NCI-H1092 treated with DMSO at 0.1 percent for 48 hours (cell line): ENCODE measurements at places on chromosomes 6 and 20.

- no peak for DNase-seq
Measured at GRCh38 chr6:47426524-47427302, 50.9 kb upstream of the CD2AP start.

DNA sequence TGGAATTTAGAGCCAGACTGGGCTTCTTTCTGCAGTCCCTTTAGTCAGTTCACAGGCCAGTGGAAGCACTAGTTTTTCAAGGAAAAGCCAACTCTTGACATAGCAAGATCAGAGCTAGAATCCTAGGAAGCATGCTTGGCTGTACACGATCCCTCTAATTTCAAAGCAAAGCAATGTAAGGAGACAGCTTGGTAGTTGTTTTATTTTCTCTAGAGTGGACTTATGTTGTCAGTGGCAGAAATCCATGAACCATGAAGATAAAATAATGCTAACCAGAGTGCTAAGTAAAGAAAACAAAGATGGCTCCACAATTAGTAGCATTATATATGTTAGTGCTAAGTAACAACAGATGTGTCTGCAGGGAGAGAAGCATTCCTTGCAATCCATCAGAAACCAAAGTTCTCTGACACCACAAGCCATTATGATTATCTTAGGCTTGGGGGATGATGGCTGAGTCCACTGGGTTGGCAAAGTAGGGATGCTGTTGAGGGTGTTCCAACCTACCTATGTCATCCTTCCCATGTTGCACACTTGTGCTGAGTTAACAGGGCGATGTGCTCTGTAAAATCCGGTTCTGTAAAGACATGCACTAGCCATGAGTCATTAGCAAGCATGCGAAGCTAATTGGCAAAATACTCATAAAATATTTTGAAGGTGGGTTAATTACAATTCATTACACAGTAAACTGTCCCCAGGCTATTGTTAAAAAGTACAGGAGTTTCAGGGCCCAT is 115.2 kb downstream of the BMP2 start:
- DNase-seq = no peak

- DNase-seq = no peak
Measured at GRCh38 chr6:111970426-111970825, 83.5 kb upstream of the CCN6 start.

GRCh38 chr6:141203902-141204575 is 928.7 kb upstream of the GJE1 start:
- DNase-seq = no peak

GRCh38 chr6:3356056-3356823 is 97.5 kb downstream of the PSMG4 start:
- peak; percentile 29 for DNase-seq

DNA sequence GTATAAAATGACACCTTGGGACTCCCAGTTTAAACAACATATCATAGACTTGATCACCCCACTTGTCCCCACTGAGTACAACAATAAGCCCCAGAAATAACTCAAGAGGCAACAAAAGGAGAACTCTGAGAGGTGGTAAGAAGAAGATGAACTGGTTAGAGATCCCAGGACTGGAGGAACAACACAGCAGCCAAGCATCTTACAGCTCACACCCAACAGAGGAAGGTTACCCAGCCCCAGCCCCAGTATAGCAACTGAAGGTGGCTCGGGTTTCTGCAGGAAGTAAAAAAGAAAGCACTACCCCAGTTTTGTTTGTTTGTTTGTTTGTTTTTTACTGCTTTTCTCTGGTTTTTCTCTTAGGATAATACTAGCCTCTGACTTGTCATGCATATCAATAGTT is 17.1 kb upstream of the TGM6 start:
- no peak for DNase-seq

DNA sequence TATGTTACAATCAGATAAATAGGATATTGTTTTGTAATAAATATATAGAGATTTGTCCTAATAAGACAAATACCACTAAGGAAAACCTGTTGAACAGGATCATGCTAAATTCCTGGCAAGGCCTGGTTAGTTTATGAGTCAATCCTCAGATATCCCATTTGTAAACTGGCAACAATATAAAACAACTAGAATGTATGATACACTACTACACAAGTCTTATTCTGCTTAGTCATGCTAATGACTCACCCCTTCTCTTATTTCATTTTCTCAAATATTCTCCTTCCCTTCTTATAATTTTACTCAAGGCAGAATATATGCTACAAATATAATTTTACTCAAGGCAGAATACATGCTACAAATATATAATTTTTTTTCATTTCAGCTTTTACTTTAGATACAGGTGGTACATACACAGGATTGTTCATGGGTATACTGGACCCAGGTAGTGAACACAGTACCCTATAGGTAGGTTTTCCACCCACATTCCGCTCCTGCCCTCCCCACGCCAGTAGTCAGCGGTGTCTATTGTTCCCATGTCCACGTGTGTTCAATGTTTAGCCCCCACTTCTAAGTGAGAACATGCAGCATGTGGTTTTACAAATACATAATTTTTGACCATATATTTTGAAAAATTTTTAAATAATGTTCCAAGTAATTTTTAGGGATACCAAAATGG is 6.3 kb downstream of the OSER1 start:
- no peak for DNase-seq

DNA sequence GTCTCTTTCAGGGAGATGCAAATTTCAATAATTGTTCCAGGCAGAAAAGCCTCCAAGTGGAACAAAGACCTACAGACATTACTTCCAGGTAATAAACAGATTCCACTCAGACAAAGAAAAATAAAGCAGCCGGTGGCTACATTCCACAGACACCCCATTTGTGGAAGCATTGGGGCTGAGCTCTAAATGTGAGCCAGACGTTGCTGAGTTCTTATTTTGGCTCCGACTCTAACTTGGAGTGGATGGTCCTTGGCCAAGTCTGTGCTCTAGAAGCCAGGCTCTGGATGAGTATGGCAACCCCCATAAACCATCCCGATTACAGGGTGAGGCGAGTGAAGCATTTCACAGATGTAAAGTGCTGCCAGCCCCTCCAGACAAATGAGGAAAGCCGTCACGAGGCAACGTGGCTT is 6.6 kb downstream of the TRAM2 start:
- DNase-seq = peak; percentile 2

GRCh38 chr20:32378461-32378860 is 20.3 kb downstream of the ASXL1 start:
- no peak for DNase-seq

- DNase-seq = no peak
Measured at GRCh38 chr6:108946695-108947094, 98.5 kb downstream of the ARMC2 start.

- DNase-seq = no peak
Measured at GRCh38 chr6:149896491-149896890, 1.4 kb downstream of the RAET1E start.

- DNase-seq = peak; percentile 66
Measured at GRCh38 chr6:118283766-118284165, 264.3 kb upstream of the PLN start.

- DNase-seq = no peak
Measured at GRCh38 chr6:144477856-144478255, 192.7 kb downstream of the UTRN start.

DNA sequence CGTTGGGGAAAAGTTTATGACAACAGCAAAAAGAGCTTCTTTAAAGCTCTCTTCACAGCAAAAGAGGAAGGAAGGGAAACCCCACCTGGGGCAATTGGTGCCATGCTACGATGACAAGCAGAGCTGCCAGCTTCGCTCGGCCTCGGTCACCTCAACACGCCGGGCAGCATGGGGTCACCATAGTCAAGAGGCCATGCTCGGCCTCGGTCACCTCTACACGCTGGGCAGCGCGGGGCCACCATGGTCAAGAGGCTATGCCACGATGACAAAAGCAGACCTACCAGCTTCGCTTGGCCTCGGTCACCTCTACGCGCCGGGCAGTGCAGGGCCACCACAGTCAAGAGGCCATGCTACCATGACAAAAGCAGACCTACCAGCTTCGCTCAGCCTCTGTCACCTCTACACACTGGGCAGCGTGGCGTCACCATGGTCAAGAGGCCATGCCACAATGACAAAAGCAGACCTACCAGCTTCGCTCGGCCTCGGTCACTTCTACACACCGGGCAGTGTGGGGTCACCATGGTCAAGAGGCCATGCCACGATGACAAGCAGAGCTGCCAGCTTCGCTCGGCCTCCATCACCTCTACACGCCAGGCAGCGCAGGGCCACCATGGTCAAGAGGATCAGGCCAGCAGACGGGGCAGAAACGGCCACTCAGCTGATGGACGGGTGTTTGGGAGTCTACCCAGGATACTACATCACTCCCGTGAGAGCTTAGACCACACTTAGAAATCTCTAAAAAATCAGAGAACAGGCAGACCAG is 12.1 kb downstream of the APMAP start:
- no peak for DNase-seq

- no peak for DNase-seq
Measured at GRCh38 chr6:40962241-40962640, 76.8 kb downstream of the UNC5CL start.

DNA sequence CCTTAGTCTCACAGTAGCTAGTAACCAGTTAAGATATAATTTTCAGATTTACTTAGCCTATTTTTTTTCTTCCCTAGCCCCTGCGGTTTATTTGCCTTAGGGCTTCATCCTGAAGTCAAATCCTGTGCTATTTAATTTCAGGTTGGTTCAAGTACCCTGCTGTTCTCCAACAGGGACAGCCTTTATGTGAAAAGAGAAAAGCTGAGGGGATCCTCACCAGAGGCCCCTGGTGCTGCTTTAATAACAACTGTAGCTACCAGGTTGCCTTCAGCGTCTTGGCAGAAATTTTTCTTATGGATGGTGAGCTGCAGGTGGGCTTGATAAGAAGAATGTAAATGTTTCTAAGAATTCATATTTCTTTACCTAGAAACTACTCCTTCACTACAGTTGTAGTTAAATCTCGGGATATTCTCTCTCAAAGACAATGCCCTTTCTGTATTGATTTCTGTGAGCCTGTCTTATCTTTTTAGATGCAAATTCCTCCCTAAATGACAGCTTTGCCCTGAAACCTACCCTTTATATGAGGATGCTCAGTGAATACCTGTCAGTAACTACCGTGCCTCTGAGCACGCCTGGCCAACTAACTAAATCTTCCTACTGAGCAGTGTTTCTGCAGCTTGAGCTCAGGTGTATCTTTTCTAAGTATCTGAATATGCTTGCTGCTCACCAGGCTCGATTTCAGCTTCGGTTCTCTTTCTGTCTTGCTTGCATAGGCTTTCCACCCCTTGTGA is 320.5 kb downstream of the MMUT start:
- no peak for DNase-seq

DNA sequence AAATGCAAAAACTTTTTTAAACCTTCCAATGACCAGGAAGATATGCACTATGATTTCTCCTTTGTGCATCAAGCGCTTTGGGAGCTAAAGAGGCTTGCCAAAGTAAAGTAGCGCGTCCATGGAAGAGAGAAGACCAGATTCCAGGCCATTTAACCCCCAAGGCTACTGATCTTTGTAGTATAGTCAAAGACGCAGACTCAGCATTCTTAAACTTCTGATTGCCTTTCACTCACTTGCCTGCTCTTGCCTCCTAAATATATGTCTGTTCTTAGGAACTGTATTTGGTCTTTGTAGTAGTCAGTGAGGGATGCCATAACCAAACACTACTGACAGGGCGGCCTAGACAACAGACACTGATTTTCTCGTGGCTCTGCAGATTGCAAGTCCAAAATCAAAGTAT is 426.4 kb downstream of the PRKN start:
- no peak for DNase-seq

- no peak for DNase-seq
Measured at GRCh38 chr6:73513496-73513854, 7.4 kb downstream of the EEF1A1 start.

DNA sequence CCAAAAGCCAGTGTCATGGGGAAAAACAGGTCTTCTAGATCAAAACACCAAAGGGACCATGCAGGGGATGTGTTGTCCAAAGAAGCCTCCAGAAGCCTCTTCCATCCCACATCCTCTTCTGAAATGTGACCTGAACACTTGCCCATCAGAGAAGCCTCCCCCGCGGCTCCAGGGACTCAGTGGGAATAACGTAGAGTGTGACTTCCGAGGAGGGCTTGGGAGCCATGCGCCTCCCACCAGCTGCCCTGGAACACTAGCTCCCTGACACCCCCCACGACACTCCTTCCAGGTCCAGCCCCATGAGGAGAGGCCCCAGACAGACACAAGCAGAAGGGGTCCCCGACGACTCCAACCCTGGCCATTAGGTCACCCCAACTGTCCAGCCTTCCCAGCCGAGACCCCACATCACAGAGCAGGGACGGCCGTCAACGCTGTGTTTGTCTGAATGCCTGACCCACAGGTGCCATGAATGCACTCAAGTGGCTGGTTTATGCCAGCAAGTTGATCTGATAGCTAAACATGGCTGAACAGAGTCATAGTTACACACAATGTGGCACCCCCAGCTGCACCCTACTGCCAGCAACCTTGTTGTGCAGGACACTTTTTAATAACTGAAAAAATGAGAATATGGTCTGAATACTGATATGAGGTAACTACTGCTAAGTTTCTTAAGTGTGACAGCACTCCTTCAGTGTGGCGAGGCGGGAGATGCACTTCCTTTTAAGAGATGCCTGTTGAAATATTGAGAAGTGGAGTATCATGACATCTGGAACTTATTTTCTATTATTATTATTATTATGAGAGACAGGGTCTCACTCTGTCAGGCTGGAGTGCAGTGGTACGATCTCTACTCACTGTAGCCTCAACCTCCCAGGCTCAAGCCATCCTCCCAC is 58.0 kb downstream of the GINS1 start:
- no peak for DNase-seq

GRCh38 chr6:46053039-46053933 is 37.6 kb upstream of the CLIC5 start:
- DNase-seq = no peak

GRCh38 chr6:42925248-42925857 is 3.9 kb upstream of the CNPY3 start:
- DNase-seq = no peak

DNA sequence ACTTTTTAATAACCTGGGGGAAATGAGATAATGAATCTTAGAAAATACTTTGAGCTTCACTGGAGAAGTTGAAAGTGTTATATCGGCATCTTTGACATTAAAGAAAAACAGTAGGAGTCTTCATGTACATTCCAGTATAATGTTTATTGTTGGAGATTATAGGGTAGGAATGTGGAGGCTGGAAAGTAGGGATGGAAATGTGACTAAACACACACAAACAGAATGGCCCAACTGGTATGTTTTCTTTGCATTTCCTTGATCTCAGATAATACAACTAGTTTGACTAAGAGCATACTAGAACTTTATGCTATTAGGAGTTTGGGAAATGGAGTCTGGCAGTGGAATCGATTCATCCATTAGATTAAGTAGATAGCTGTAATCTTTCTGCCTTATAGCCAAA is 10.1 kb upstream of the BAG2 start:
- no peak for DNase-seq

DNA sequence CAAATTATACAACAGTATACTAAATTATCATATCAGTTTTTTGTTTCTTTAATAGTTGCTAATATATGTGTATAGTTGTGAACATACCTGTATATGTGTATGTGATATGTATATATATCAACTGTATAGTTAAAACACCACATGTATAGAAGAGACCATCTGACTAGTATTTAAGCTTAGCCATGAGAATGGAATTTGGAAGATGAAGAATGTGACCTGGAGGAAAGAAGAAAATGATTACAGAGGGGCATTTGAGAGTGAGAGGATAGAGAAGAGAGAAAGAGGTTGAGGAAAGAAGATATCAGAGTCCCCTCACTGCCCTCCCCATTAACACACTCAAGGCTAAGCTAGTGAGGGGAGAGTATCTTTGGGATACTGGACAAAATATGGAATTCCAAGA is 335.9 kb downstream of the BCKDHB start:
- no peak for DNase-seq
